Hypothalamus (tissue), 51 donors: ENCODE measurements at places on chromosomes 12 and 14.

DNA sequence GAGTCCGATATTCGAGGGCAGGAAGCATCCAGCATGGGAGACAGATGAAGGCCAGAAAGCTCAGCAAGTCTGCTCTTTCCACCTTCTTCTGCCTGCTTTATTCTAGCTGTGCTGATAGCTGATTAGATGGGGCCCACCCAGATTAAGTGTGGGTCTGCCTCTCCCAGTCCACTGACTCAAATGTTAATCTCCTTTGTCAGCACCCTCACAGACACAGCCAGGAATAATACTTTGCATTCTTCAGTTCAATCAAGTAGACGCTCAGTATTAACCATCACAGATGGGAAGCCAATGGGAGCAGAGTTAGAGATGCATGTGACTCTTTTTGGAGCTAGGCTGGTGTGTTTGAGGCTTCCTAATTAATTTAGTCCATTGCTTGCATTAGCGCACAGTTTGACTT lies 17.0 kb downstream of the C12orf75 start:
- no peak for DNase-seq

GRCh38 chr14:22472935-22473854 lies 115.8 kb downstream of the DAD1 start:
- peak; percentile 32 for DNase-seq

DNA sequence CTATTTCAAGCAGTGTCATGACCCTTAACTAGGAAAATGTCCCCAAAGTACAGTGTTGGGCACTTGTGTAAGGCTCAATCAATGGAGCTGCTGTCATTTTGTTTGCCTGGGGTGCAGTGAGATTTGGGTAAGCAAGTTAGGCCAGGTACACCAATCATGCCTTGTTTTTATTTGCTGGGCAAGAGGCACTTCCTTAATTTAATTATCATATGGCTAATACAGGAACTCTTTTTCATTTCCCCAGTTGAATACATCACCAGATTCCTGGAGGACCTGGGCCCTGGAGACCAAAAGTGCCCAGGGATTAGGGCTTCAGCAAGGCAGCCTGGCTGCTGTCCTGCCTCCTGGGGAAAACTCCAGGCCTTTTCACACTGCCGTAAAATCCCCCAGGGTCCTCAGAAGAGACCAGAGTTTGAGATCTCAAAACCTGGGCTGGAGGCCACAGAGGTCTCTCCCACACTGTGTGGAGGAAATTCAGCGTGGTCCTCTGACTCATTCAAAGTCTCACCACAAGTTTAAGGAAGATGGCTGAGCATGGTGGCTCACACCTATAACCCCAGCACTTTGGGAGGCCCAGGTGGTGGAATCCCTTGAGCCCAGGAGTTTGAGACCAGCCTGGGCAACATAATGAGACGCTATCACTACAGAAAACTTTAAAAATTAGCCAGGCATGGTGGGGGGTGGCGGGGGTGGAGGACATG lies 28.4 kb upstream of the FOXN3 start:
- DNase-seq: no peak

DNA sequence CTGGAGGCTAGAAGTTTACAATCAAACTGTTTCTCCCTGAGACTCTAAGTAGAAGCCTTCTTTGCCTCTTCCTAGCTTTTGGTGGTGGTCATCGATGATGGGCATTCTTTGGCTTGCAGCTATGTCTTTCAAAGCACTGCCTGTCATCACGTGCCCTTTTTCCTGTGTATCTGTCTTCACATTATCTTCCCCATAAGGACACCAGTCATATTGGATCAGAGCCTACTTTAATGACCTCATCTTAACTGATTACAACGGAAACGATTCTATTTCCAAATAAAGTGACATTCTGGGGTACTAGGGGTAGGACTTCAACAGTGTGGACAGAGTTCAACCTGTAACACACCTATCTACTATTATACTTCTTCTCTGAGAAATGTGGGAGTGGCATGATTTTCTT lies 31.1 kb upstream of the IFNG-AS1 start:
- no peak for DNase-seq

GRCh38 chr12:80107221-80107620 lies 7.9 kb downstream of the OTOGL start:
- no peak for DNase-seq

GRCh38 chr12:115213538-115214016 lies 529.6 kb upstream of the TBX3 start:
- DNase-seq: no peak

GRCh38 chr12:43544703-43545102 lies 7.3 kb downstream of the ADAMTS20 start:
- DNase-seq: no peak

GRCh38 chr14:22781301-22781991 lies 15.0 kb downstream of the OXA1L start:
- no peak for DNase-seq

- DNase-seq: no peak
Measured at GRCh38 chr12:14741153-14741552, 44.8 kb upstream of the GUCY2C start.

GRCh38 chr14:60656686-60657455 lies 7.6 kb upstream of the SIX1 start:
- DNase-seq: peak; percentile 15

GRCh38 chr14:55370883-55371455 lies 40.7 kb downstream of the ATG14 start:
- DNase-seq: no peak

DNA sequence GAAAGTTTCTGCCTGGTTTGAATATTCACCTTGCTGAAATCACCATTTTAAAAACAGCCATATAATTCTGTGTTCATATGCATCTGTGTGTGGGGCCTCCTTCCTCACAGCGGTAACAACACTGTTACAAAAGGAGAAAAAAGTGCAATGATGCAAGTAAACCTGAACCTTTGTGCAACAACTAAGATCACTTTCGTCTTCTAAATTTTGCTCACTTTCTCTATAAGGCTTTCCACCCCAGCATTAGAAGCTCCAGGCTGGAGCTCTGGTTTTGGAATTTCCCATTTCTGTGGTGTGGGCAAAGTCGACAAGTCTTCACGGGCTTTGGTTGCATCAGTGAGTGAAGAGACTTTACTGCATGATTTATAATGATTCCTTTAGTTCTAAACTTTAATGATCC lies 18.4 kb downstream of the FGD6 start:
- DNase-seq: no peak

GRCh38 chr14:92225731-92226130 lies 97.2 kb upstream of the SLC24A4 start:
- no peak for DNase-seq

DNA sequence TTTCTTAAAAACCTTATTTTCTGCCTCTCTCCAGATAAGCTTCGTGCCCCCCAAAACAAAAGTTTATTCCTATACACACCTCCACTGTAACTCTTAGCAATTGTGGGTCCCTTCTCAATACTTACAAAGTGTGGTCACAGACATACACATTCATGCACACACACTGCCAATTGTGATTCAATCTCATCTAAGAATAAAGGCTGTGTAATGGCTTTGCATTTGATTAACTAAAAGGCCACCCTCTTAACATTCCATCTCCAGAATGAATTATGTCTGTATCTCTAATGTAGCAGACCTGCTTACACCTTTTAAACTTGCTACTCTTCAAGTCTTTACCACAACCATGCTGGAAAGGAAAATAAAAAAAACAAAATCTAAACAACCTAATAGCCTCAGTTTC lies 49.5 kb downstream of the MYF5 start:
- DNase-seq: no peak

DNA sequence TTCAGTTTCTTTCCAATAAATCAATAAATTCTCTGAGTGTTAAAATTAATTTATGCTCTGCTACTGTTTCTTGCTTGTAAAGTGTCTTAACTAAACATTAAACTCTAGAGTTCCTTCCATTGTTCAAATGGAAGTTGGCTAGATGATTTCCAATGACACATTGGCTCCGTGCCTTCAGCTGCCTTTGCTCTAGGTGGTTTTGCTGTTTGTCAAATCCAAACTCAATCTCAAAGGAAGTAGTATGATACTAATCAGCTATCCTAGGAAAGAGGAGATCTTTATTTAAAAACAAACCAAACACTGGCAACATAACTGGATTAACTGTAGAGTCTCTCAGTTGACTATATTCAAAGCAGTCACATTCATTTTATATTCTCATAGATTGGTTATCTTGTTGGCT lies 356.4 kb downstream of the FOXG1 start:
- no peak for DNase-seq

DNA sequence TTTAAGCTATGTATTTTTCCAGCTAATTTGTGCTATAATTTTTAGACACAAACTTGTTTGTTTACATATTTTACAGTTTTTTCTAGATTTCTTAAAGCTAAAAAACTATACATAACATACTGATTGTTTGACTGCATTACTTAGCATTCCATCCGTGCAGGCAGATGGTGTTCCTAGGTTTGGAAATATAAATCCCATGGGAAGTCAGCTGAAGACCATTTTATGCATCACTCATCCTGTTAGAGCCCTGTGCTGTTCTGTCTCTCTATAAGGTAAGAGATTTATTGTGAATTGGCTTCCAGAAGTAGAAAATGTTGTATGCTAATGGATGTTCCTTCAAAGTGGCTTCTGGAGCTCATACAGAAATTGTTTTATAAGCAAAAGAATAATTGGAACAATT lies 31.1 kb downstream of the RMST start:
- DNase-seq: no peak

- DNase-seq: peak; percentile 81
Measured at GRCh38 chr12:56315622-56316473, at the start of gene CNPY2. TSS of gene CNPY2 (minus strand) at chr12:56315988. CDS start at chr12:56315217, 771 bp downstream.

DNA sequence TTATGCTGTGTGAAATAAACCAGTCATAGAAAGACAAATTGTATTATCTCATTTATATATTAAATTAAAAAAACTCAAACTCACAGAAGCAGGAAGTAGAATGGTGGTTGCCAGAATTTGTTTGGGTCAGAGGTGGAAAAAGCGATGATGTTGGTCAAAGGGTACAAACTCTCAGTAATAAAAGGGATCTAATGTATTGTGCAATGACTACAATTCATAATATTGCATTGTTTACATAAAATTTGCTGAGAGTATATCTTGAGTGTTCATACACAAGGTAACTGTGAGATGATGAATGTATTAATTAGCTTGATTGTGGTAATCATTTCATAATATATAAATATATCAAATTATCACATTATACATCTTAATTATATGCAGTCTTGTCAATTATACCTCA lies 56.7 kb downstream of the FOXG1 start:
- DNase-seq: no peak

GRCh38 chr12:104218935-104219334 lies 3.4 kb downstream of the TXNRD1 start:
- DNase-seq: no peak

DNA sequence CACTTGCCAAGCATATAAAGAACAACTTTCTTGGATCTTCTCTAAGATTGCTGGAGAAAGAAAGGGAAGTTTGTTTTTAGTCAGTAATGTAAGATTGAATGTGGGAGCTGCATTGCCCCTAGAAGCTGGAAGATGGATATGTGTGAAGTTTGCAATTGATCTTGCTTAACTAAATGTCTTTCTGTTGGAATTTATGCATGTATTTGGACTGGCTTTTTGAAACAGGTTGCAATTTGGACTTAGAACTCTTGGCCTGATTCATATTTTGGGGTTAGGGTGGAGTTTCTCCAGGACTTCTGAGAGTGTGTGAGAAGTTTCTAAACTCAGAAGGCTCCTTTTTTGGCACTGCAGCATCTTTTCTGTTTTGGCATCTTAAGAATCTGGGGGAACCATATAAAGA lies 26.4 kb downstream of the IFT43 start:
- DNase-seq: no peak

DNA sequence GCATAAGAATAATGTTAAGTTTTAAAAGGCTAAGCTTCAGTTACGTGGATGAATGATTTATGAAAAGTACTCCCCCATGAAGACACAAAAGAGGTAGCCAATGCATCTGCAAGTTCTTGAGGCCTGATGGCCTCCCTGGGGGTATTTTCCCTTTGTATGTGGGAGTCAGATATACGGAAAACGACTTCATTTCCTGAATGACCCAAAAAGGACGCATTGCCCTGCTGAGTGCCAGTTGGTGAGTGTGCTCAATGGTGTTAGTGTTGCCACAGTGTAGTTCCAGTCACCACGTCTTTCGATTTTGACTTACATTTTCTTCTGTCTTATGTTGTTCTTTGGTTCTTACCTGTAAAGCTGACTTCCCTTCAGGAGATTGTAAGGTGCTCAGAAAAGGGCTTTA lies 8.0 kb downstream of the ETV6 start:
- DNase-seq: no peak

- DNase-seq: no peak
Measured at GRCh38 chr12:90090929-90091651, 382.5 kb upstream of the ATP2B1 start.

DNA sequence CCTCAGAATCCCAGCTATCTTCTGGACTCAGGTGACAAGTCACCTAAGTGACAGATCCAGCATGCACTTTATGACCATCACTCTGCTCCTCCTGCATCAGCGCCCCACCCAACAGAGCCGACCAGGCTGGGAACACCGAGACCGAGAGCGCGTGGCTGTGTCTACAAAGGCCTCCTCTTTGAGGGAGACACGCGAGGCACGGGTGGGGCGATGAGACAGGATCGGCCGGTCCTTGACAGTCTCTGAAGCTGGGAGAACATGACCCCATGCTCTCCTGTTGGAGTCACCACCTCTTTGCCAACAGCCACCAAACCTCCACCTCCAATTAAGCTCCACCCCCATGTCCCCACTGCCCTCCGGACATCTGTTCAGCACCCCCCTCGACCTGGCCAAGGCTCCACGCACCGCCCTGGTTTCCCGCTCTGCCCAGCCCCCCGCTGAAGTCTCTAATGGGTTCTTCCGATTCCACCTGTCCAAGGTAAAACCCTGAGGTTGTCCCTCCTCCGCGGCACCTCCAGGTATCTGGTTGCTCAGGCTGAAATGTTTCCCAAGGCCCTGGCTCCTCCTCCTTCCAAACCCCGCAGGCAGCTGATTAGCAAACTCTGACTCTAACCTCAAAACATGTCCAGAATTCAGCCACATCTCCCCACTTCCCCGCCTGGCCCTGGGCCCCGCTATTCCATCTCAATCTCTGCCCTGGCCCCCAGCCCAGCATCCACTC lies 31.5 kb downstream of the HSP90AA1 start:
- no peak for DNase-seq

DNA sequence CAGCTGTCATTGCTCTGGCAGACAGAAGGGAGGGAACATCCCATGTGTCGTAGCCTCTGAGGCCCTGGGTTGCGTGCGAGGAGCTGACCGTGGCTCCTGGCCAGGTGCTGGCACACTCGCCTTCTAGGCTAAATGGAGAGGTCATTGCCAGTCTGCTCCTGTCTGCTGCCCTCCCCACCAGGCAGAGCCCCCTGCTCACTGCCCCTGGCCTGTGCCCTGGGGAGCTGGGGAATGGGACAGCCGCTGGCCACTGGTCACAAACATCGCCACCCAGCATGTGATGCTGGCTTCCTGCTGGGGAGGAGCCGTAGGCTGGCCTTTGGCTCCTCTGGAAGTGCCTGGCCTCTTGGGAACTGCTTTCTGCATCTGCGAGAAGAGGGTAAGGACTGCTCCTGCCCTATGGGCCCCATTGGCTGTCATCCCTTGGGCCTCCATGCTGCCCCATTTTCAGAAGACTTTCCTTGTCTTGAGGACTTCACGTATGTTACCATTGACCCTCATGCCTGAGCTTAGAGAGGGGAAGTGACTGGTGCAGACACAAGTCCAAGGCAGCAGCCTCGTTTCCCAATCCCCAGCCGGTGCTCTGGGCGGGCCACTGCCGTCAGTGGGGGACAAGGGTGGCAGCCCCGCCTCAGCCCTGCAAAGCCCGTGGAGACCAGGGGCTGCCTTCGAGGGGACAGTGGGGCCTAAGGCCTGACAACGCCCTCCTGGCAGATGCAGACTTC lies 2.0 kb upstream of the TNFAIP2 start:
- DNase-seq: no peak
